Sigmoid colon (tissue), 7 donors: ENCODE measurements at places on chromosomes 7 and 10.

DNA sequence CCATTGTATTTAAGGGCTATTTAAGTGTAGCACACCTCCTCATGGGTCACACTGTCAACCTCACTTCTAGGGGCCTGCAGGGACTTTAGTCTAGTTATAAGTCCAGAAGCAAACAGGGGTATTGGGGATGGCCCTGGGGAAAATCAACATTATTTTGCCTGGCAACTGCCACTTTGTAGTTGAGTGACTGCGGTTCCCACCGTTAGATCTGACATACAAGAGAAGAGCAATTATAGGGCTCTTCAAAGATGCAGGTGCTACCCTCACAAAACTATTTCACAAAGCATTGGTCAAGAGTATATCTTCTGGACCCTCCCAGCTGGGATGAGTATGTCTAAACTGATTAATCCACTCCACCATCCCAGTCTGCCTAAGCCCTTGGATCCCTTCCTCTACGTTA, 133.0 kb upstream of the PCBD1 start:
- H3K36me3 ChIP-seq, result no peaks in the 10 kb centered on the region
- H3K27me3 ChIP-seq, result no peaks in the 10 kb centered on the region
- H3K27ac ChIP-seq, result no peak overlapping the region
- no peak for DNase-seq

- H3K27me3 ChIP-seq, result peaks cover 4% of the 10 kb centered on the region
- no peaks in the 10 kb centered on the region for H3K4me1 ChIP-seq
- H3K4me3 ChIP-seq, result no peak overlapping the region
- no peaks in the 10 kb centered on the region for H3K36me3 ChIP-seq
- no peak for DNase-seq
- H3K27ac ChIP-seq, result no peak overlapping the region
These were observed 332.6 kb downstream of the SH2D4B start for GRCh38 chr10:80870282-80870681.

DNA sequence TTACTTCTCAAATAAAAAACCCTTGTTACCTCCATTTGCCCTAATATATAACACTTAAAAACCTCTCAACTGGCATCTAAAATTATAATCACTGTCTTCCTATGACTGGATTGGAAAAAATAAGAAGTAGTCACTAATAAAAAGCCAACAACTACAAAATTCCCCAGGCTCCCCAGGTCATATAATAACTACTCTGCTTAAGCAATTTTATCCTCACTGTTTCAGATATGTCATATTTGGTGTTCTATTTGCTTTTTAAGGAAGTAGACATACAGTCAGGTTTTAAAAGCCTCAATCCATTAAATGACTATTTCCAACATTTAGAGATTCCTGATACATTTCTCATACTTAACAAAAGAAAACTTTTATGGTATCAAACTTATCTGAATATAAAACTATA, 2.4 kb downstream of the H2AZ2 start:
- H3K4me1 ChIP-seq, result no peaks in the 10 kb centered on the region
- H3K27me3 ChIP-seq, result no peaks in the 10 kb centered on the region
- peaks cover 5% of the 10 kb centered on the region for H3K36me3 ChIP-seq
- H3K4me3 ChIP-seq, result no peak overlapping the region
- no peak for DNase-seq
- peak overlapping the region; percentile 6 for H3K27ac ChIP-seq

DNA sequence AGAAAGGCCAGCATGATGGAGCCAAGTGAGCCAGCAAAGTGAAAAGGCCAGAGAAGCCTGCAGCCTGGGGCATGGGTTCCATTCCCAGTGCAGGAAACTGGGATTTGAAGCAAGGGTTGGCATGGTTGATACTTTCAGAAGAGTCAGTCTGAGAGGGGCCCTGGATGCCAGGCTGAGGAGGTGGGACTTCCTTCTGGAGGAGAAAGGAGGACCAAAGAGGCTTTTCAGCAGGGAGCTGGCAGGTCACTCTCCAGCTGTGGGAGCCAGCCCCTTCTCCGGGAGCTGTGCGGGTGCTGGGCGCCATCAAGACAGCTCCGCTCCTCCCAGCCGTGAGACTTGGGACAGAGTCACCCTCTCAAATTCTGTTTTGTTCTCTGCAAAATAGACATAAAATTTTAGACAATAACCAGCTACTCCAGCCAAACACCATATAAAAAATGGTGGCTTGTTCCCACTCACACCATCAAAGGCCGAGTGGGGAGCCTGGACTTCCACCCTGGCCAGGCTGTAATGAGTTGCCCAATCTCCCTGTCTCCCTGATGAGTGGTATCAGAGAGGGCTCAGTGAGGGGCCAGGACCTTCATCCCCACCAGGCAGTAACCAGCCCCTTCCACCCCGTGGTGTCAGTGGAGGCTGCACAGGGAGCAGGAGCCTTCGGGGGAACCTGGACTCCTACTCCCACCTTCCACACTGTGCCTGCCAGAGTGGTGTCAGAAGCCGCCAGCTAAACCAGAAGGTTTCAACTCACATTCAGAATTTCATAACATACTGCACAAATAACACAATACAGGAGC, 133.6 kb upstream of the RET start:
- DNase-seq, result peak; percentile 37
- no peak overlapping the region for H3K27ac ChIP-seq
- no peaks in the 10 kb centered on the region for H3K36me3 ChIP-seq
- no peaks in the 10 kb centered on the region for H3K4me1 ChIP-seq
- H3K27me3 ChIP-seq, result no peaks in the 10 kb centered on the region

DNA sequence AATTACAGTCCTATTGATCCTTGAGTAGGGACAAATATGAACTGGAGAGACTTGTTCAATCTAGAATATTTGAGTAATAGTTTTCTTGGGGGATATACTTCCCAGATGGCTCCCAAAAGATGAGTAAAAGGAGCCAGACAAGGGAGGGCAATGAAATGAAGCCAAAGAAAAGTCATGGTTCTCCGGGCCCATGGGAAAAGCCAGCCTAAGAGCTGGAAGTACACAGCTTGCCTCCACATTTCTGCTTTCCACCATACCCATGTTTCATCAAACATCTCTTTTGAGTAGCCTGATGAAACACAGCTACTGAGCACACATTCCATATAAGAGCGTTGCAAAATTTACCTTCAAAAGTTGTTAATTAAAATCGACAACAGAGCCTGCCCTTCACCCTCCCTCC, 535.0 kb upstream of the FZD8 start:
- H3K27me3 ChIP-seq, result no peaks in the 10 kb centered on the region
- H3K4me1 ChIP-seq, result no peaks in the 10 kb centered on the region
- no peak overlapping the region for H3K4me3 ChIP-seq
- no peak for DNase-seq
- no peak overlapping the region for H3K27ac ChIP-seq

DNA sequence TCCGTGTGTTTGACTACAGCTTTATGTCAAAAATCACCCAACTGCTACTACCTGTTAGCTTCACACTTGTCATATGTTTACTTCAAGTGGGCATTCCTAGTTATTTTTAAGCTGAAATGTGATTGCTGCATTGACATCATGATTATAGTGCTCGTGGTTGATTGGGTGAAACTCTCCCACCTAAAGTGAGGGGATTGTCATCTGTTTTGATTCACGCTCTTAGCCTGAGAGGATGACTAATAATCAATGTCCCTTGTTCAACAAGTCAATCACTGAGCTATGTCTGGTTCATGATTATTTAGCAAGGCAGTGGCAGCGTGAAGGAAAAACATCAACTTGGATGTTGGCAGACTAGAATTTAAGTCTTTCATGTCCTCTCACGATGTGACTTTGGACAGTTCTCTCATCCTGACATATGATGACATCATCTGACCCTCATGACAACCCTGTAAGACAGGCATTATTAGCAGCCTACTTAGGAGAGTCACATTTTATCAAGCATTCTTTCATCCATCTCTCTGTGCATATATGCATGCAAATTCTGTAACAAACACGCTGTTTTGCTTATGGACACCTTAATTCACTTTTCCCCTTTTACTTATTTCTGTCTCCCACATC, 352.6 kb upstream of the ZMIZ1 start:
- no peaks in the 10 kb centered on the region for H3K36me3 ChIP-seq
- no peak overlapping the region for H3K4me3 ChIP-seq
- no peaks in the 10 kb centered on the region for H3K27me3 ChIP-seq
- H3K4me1 ChIP-seq, result peaks cover 14% of the 10 kb centered on the region
- DNase-seq, result no peak

DNA sequence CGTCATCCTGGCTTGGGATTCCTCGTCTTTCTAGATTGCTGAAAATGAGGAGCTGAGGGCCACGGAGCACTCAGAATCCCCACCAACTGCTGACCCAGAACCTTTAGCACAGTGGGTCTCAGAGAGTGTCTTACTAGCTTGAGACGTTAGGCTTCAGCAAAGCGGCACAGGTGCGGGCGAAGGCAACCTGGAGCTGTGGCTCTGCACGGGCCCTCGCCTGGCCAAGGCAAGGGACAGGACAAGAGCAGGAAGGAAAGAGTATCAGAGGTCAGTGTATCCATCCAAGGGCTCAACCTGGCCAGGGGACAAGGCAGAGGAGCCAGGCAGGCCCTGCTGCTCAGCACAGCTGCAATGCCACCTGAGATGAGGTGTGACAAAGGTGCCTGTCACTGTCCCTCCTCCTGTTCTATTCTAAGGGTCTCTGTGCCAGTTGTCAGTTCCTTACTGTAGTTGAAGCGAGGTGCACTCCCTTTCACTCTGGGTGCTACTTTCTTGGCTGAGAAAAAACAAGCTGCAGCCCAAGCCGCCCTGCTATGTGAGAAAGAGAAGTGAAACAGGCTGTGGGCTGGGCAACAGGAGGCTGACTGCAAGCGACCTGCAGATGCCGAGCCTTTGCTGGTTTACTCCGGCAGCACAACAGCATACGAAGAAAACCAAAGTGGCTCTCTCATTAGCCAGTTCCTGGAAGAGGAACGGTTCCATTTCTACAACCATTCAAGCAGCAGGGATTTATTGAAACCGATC, 33.3 kb upstream of the KDM7A start:
- peak; percentile 72 for DNase-seq
- H3K27me3 ChIP-seq, result no peaks in the 10 kb centered on the region
- H3K4me3 ChIP-seq, result no peak overlapping the region
- no peaks in the 10 kb centered on the region for H3K4me1 ChIP-seq
- no peaks in the 10 kb centered on the region for H3K36me3 ChIP-seq
- no peak overlapping the region for H3K27ac ChIP-seq

DNA sequence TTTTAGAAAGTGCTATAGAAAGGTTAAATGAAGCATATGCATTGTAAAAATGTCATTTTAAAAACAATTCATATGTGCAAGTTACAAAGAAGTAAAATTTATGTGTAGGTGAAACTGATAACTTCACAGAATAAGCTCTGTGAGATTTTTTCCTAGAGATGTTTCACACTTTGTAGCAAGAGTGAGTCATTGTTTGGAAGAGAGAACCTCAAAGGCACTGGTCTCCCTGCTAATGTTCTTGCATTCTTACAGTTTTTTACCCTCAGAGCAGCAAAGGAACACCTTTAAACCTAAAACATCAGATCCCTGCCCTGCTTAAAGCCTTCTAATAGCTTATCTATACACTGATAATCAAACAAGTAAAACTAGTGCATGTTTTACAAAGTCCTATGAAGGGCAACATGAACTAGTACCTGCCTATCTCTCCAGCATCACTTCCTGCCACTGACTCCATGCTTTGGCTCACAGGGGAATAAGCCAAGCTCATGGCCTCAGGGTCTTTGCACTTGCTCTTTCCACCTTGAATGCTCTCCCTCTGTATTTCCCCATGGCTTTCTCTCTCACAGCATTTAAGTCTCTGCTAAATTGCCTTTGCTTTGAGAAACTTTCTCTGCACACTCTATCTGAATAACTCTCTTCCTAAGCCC, 997.0 kb downstream of the GATA3 start:
- no peaks in the 10 kb centered on the region for H3K36me3 ChIP-seq
- H3K4me3 ChIP-seq, result no peak overlapping the region
- H3K4me1 ChIP-seq, result no peaks in the 10 kb centered on the region
- no peaks in the 10 kb centered on the region for H3K27me3 ChIP-seq
- no peak for DNase-seq

- no peak overlapping the region for H3K4me3 ChIP-seq
- H3K36me3 ChIP-seq, result no peaks in the 10 kb centered on the region
- DNase-seq, result no peak
- H3K27ac ChIP-seq, result no peak overlapping the region
- H3K27me3 ChIP-seq, result no peaks in the 10 kb centered on the region
These were observed 120.9 kb downstream of the TMEM168 start for GRCh38 chr7:112669306-112669705.
